ENCODE measurements at places on chromosomes 6 and 20.

DNA sequence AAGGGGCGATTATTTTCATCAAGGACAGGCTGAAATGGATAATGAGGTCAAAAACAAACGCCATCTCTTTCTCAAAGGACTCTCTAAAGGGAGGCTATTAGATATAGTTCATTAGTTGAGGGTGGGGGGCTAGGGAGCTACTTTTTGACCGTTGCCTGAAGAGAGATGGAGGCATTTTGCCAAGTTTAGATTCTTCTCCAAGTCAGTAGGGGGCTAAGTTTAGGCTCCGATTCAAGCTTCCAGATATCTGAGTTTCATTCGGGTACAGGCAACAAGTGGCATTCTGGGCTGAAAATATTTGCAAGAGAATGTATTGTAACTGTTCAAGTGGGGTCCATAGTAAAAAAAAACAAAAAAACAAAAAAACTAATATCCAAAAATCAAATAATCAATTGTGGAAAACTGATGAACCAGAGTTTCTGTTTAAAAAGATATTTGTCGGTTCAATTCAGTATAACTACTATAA lies 43.4 kb upstream of the PIM1 start:
- no peak for DNase-seq

DNA sequence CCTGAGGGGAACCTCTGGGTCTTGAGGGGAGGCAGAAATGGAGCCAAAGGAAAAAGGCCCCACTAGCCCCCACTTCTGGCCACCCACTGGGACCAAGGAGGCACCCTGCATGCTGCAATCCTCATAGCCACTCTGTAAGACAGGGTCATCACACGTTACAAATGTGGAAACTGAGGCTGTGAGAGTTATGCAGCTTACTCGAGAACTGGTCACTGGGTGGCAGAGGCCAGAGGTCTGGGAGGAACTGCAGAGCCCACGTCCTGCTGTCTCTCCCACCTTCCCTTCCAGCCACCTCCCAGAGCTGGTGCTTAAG lies 18.1 kb downstream of the LEMD2 start:
- DNase-seq: no peak

DNA sequence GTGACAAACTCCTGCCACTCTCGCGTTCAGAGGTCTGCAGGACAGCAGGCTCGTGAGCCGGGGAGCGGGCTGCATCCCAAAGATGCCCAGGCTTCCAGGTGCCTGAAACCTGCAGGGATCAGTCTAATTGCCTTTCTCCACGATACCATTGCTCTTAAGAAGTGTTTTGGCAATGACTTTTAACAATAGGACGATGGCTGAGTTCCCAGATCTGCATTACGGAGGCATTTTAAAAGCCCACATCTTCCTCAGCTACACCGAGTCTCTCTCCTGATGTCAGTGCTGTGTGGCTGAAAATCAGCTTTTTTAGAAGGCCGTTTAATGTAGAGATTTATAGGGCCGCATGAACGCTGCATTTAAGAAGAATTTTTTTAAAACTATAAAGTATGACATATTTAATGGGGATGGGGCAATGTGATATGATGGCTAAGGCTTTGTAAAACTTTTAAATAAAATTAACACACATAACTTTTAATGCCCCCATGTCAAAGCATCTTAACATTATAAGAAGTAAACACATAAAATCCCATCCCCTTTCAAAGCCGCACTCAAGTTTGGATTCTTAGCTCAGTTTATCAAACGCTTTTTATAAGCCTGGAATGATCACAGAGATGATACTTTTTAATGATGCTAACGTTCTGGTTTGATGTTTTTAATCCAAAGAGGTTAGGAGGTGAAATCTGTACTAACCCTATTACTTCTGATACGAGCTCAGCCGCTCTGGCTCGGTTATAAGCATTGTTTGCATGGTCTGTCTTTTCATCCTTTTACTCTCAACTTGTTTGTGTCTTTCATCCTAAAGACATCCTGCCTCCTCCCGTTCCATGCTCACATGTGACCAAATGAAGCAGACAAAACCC lies 386.0 kb downstream of the SMOC2 start:
- no peak for DNase-seq

- DNase-seq: no peak
These were observed 559.0 kb downstream of the CBLN4 start for GRCh38 chr20:55446301-55446700.

DNA sequence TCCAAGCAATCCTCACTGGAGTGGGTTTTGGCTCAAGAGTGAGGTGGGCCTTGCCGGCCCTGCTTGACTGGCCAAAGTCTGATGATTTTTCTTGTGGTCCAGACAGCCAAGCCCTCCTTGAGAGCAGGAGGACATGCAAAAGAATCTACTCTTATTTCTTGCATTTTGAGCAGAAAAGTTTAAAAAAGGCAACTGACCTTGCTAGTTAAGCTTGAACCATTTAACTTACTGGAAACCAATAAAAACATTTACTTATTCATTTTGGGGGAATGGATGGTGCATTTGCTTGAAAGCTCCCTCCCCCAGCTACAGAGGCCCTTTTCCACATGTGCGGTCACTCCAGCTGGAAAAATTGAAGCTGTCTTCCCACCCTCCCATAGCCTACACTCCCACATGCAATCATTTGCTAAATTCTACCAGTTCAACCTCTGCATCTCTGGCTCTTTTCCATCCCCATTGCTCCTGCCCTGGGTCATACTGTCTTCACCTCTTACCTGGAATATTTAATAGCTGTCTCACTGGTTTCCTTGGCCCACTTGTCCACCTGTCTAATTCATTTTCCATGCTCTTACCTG lies 527.9 kb downstream of the DHX35 start:
- DNase-seq: no peak

DNA sequence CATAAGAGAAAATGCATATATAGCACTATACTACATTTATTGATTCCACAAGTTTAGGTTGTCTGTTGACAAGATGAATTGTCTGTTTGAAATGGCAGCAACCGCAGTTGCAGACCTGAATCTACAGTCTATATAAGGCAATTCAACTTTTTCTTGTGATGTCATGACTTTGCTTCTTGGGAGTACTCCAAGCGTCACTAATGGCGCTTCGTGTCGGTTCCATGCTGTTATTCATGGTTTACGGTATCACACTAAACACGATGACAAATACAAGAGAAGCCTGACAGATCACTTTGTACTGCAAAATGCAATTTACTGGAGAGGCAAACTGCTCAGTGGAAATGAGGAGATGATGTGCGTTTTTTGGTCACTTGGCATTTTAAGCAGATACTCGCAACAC lies 280.3 kb upstream of the TCF21 start:
- DNase-seq: no peak

GRCh38 chr6:34955442-34955841 lies 66.4 kb downstream of the ANKS1A start:
- no peak for DNase-seq

- no peak for DNase-seq
These were observed 463.8 kb downstream of the BMP2 start for GRCh38 chr20:7231303-7231702.

DNA sequence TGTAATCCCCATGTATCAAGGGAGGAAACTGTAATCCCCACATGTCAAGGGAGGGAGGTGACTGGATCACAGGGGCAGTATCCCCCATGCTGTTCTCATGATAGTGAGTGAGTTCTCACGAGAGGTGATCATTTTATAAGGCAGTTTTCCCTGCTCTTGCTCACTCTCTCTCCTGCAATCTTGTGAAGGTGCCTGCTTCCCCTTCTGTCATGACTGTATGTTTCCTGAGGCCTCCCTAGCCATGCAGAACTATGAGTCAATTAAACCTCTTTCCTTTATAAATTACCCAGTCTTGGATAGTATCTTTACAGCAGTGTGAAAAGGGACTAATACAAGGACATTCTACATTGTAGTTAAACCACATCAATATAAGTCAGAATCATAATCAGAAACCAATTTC lies 112.4 kb downstream of the BTBD9 start:
- DNase-seq: no peak

GRCh38 chr6:164720-165119 lies 127.6 kb upstream of the DUSP22 start:
- no peak for DNase-seq

DNA sequence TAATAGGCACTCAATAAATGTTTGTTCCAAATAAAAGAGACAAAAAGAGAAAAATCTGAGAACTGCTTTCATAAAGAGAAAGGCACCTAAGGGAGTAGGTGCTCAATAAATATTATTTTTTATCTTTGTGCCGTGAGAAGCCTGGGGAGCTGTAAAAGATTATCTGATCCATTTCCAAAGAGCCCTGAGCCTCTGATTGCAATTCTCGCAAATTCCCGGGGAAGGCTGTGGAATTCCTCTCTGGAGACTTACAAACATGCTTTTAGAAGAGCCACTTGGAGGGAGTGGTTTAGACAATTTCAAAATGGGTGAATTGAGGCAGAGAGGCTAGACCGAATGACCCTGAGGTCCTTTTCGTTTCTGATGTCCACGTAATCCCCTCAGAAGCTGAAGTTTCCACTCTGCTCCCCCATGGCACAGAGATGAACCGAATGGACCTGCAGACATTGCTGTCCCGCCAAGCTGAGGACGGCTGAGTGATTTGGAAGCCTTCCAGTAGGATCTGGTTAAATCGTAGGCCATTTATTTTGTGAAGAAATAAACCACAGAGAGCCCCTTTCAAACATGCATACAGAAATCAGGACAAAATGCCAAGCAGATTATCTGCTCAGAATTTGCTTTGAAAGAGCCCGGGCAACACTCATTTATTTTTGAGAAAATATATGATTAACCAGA lies 77.8 kb downstream of the PKHD1 start:
- DNase-seq: no peak

DNA sequence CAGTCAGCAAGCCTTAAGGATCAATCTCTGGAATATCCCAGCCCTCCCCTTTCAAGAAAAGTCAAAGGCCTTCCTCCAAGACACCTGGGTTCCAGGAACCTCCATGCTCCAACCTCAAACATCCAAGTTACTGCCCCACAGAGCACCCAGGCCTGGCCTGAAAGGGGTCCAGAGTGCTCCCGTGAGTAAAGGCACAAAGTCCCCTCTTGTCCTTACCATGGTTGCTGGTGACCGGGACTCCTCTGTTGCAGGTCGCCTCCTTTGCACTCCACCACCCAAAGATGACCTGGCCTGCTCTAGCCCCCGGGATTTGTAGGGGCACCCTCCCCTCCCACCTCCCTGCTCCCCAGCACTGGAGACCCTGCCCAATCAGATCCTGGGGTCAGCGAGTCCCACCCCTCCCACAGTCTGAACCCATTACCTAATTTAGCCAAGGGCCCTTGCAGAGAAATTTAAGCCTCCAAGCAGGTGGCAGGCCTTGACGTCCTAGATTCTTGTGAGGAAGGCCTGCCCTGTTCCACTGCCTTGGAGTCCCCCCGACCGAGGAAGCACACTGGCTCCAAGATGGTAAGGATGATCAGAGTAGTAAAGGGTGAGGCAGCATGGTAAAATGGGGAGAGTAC lies at the start of gene TNNC2:
Gene TNNC2 (minus strand): TSS at position 283 of the 623 bp plus-strand sequence. CDS start 64 bp downstream, at position 219.
- DNase-seq: no peak

GRCh38 chr6:11711984-11712711 lies 66.5 kb downstream of the ADTRP start:
- DNase-seq: no peak

- DNase-seq: no peak
These were observed 35.3 kb upstream of the GFOD1 start for GRCh38 chr6:13522656-13523055.

- DNase-seq: no peak
These were observed 6.8 kb downstream of the PROKR2 start for GRCh38 chr20:5309971-5310370.

GRCh38 chr6:100210137-100211117 lies 216.4 kb upstream of the MCHR2 start:
- DNase-seq: no peak

DNA sequence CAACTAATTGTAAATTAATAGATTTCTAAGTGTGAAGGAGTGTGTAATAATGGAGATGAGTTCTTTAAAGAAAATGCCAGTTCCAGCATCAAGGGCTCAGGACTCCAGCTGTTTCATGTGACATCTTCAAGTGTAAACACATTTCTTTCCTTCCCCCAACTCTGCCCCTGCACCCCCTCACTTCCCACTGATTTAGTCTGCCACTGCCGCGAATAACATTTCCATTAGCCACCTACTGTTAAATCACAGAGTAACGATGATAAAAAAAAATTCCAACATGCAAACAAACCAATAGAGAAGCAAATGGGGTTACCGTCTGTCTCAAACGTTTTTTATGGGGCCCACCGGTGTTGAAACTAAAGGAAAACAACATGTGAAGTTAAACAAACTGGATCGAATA lies 414.3 kb downstream of the SAMD5 start:
- DNase-seq: no peak

- no peak for DNase-seq
These were observed 20.2 kb upstream of the MDGA1 start for GRCh38 chr6:37717836-37718251.

DNA sequence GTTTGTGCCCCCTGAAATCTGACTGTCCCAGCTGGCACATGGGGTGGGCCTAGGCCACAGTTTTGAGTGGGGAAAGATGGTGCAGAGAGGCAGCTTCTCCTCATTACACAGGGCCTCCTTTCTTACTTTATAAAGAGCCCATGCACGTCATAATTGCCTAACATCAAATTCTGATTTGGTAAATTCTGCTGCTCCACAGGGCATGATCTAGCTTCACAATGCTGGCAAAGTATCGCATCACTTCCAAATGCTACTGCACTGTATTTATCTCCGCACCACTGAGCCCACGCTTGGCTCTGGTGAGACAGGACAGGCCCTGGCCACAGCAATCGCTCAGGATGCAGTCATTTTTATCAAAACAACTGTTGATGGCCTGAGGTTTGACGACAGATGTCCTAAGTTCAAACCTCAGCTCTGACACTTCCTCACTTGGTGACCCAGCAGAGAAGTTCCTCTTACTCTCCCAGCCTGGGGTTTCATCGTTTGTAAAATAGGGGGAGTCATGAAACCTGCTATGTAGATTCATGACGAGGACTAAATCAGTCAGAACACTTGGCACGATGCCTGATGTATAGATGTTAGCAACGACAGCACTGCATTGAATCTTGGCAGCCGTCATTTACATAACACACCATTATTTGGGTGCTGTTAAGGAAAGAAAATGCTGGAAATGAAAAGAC lies 187.9 kb downstream of the TTLL2 start:
- DNase-seq: no peak
